Stimulated activated memory B cell treated with anti-CD40 and anti-IgM and Interleukin-4, amounts not matched to agents 10 μg/mL and 1 μg/mL and 100 μg/mL, for 72 hours (primary cell): ENCODE measurements at places on chromosomes 5 and 9.

GRCh38 chr5:79255786-79256557 is 20.0 kb downstream of the JMY start:
- ATAC-seq, result peak; percentile 76

DNA sequence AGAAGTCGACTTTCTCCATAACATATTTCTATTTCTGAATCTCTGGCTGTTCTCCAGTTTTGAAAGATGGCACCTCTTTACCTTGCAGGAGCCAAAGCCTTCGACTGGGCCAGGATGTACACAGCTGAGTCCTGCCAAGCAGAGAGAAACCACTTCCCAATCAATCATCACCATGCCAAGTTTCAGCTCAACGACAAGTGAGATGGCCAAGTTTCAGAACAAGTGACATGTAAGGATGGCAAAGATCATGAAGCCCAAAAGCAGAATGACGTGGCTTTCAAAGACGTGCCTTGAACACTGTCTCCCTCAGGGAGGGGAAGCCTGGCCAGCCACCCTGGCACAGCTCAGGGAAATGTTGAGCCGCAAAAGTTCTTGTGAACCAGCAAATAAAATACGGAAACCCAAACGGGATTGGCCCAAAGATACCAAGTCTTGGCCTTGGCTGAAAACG is 17.7 kb downstream of the STK10 start:
- no peak for ATAC-seq

- ATAC-seq, result no peak
These were observed 107.0 kb downstream of the NR6A1 start for GRCh38 chr9:124664143-124664542.

DNA sequence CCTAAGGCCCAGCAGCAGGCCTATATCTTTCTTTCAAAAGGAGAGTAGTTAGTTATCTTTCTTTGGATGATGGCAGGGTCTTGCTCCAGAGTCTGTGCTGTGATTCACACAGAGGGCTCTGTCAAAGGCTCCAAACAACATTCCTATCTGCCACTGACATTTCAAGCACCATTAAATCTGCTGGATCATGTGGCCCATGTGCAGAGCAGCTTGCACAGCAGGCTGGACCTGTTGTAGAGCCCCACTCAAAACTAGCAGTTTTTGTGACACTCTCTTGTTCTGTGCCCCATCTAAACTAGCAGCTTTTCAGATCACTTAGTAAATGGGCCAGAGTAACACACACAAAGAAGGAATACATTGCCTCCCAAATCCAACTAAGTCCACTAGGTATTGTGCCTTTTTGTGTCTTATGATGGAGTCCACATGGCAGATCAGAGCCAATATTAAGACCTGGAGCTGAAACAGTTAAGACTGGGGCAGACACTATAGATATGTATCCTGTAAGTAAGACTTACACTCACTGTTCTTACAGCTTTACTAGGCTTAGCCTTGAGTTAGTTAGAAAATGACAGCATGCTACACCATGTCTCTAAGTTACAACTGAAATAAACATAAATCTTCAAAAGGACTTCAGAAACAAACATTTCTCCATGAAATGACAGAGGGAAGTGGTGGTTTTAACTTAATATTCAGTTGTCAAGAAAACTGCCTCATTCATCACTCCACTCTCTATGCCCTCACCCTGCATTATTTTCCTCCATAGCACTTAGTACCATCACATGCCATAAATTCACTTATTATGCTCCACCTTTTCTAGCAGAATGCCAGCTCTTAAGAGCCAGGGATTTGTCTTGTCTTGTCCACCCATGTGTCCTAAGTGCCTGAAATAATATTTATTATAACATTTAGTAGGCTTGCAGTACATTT is 400.9 kb downstream of the RAB3C start:
- no peak for ATAC-seq

DNA sequence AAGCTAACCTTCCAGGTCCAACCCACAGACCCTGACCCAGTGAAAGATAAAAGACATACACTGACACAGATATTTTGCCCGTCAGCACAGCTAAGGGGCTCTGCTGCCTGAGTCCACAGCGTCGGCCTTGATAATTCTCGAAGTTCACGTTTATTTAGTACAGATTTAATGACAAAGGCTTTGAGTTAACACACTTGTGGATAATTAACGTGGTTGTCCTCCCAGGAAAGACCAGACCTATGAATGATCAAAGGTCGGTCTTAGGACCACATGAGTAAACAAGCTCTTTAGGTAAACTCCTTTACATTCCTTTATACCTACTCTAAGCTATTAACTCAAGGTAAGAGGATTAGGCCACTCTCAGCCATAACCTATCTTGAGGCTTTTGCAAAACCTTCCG is 11.3 kb upstream of the TEX10 start:
- no peak for ATAC-seq

DNA sequence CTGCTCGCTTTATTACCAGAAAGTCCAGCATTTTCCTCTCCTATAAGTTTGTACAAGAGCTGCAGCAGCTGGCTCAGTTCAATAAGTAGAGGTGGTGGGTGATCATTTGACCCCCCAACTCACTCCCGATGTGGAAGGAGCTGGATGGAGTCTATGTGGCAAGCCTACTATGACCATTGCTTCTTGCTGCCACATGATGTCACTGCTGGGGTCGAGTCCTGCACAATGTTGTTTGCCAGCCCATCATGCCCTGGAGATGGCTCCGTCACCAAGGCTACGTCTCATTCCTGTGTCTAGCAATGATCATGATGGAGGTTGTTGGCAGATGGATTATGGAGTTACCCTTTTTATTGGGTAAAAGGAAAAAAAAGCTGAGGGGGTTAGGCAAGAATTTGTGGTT is 266.3 kb downstream of the PSAT1 start:
- ATAC-seq, result no peak

GRCh38 chr9:130867556-130867955 is 29.1 kb downstream of the QRFP start:
- ATAC-seq, result no peak

- no peak for ATAC-seq
These were observed 214.2 kb downstream of the FSTL4 start for GRCh38 chr5:133397990-133398645.

GRCh38 chr9:112789473-112789872 is 38.9 kb downstream of the SNX30 start:
- no peak for ATAC-seq

DNA sequence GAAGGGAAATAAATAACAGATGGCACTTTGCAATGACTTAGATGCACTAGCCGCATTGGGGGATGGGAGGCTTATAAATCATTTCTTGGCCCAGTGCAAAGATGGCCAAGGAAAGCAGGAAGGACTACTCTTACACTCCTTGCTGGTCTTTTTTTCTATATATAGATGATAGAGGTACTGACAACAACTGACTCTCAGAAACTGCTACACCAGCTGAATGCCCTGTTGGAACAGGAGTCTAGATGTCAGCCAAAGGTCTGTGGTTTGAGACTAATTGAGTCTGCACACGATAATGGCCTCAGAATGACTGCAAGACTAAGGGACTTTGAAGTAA is 1.7 kb downstream of the CCNG1 start:
- no peak for ATAC-seq

DNA sequence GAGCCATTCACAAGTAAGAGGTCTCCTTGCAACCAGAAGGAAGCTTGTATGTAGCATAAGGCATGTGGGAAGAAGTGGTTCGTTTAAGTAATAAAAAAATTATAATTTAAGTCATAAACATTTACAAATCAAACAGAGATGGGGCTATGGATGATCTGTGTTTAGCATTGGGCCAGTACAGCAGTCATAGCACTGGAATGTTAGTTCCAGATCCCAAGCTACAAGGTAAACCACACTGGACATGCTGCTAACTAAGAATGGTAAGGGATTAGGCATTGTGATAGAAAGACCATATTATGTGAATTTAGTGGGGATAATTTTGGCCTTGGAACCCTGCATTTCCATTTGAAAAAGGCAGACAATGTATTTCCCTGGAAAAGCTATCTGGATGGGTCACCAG is 170.4 kb upstream of the KCNN2 start:
- no peak for ATAC-seq

DNA sequence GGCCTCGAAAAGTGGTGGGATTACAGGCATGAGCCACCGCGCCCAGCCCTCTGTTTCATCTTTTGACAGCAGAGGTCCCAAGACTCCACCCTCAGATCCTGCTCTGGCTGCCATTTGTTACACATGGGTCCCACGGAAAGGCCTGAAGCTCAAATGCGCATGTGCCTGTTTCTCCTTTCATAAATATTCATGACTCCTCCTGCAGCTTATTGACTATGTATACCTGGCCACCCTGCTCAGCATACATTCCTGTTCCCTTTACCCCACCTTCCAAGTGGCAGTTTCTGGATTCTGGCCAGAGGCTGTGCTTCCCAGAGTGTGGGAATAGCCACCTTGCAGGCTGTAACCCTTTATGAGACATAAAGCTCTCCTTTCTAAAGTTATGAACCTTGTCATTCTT is 46.5 kb downstream of the AUH start:
- ATAC-seq, result no peak

GRCh38 chr9:130890870-130891687 is 5.5 kb downstream of the QRFP start:
- no peak for ATAC-seq

- ATAC-seq, result no peak
These were observed 29.9 kb upstream of the DMRTA1 start for GRCh38 chr9:22416692-22417060.

DNA sequence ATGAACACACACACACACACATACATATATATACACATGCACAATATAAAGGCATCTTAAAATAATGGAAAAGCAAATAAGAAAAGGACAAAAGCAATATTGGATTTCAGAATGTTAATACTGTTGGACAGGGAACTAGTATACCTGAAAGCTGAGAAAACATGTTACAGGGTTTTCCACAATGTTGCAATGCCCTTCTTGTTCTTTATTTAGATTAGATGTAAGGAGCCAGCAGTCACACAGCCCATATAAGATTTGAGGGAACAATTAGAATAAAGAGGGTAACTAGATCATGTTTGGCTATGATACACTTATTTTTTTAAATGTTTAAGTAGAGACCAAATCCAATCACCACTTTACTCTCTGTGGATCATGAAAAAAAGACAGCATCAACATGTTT is 61.7 kb downstream of the SH3TC2 start:
- ATAC-seq, result no peak

GRCh38 chr5:111703662-111704061 is 53.3 kb downstream of the NREP start:
- ATAC-seq, result peak; percentile 65

DNA sequence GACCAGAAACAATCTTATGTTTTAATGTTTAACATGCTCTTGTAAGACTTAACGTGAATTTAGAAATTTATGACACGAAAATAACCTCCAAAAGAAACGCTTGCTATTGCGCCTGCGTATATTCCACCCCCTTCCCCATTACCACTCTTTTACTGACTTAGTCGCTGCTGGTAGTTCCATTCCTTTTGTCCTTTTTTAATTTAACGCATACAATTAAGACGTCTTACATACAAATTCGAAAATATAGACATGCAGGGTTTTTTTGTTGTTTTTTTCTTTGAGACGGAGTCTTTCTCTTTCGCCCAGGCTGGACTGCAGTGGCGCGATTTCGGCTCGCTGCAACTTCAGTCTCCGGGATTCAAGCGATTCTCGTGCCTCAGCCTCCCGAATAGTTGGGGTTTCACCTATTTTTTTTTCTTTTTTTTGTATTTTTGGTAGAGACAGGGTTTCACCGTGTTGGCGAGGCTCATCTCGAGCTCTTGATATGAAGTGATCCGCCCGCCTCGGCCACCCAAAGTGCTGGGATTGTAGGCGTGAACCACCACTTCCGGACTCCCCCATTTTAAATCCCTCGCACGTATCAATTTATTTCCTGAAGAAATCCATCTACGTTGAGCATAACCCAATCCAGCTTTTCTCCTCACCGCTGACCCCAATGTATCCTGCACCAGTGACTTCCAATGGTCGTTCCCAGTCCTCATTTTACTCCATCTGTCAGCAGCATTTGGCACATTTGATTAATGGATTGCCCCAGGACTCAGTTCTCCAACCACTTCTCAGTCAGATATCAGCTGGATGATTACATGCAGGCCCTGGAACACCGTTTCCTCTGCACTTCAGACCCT is 684 bp upstream of the MED7 start:
- ATAC-seq, result peak; percentile 65

DNA sequence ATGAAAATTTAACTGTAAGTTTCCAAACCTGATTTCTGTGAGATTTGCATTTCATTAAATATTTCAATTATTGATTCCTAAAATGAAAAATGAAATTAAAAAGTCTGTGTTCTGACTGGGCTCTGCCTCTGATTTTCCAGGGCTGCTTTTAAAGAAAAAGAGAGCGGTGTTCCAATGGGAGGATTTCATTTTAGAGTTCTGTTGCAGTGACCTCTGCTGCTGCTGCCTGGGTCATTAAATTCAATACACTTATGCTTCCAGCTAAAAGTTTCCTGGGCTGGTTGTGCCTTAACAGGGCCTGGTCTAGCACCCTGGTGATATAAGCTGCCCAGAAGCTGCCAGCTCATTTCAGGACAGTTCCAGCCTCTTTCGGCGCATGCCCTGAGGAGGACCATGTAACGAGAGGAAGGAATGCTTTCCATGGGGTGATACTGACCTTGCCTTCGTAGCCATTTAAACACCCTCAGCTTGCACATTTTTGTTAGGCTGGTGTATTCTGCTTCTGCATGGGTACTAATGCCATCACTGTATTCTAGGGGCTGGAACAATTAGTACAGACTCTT is 93.3 kb downstream of the TMEM174 start:
- no peak for ATAC-seq

DNA sequence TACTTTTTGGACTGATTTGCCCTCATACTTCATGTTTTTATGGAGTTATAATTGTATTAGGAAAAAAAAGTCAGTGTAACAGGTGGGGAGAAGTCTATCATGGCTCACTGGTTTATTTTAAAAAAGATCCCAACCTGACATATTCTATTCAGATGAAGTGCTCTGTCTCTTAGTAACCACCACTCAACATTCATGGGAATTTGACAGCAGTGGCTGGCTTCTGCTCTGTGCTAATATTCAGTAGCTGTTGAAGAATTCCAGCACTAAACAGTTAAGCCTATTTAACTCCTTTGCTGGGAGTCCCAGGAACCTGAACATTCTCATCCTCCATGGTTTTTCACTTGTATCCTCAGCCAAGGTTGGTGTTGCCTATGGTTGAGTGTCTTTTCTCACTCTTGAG is 23.1 kb downstream of the CMYA5 start:
- ATAC-seq, result no peak

DNA sequence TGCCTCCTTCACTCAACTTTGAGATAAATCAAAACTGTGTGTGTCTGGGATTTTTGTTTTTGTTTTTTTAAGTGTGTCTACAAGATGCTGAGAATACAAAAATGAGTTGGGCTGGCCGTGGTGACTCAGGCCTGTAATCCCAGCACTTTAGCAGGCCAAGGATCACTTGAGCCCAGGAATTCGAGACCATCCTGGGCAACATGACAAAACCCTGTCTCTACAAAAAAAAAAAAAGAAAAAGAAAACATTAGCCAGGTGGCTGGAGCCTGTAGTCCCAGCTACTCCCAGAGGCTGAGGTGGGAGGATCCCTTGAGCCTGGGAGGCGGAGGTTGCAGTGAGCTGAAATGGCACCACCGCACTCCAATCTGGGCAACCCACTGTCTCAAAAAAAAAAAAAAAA is 21.0 kb downstream of the HNRNPK start:
- no peak for ATAC-seq

- ATAC-seq, result peak; percentile 43
These were observed 241.5 kb upstream of the CLINT1 start for GRCh38 chr5:158100373-158100888.

- ATAC-seq, result no peak
These were observed 4.0 kb upstream of the ANKRD33B start for GRCh38 chr5:10559871-10560270.

- no peak for ATAC-seq
These were observed 174.3 kb upstream of the GRIN3A start for GRCh38 chr9:101912698-101913097.
